ENCODE measurements at places on chromosomes 6 and 20.

GRCh38 chr20:31925631-31926030 lies 26.2 kb downstream of the PDRG1 start:
- no peaks in the 10 kb centered on the region for H3K36me3 ChIP-seq
- H3K27me3 ChIP-seq = peaks cover 4% of the 10 kb centered on the region
- H3K27ac ChIP-seq = no peak overlapping the region
- no peaks in the 10 kb centered on the region for H3K4me1 ChIP-seq
- no peak for DNase-seq

GRCh38 chr6:109241199-109241598 lies 141.1 kb downstream of the CD164 start:
- H3K27ac ChIP-seq = no peak overlapping the region
- no peaks in the 10 kb centered on the region for H3K27me3 ChIP-seq
- no peak overlapping the region for H3K4me3 ChIP-seq

- DNase-seq = peak; percentile 80
- H3K4me3 ChIP-seq = no peak overlapping the region
- no peaks in the 10 kb centered on the region for H3K36me3 ChIP-seq
- H3K4me1 ChIP-seq = peaks cover 15% of the 10 kb centered on the region
These were observed 9.7 kb downstream of the TULP4 start for GRCh38 chr6:158321960-158322359.

DNA sequence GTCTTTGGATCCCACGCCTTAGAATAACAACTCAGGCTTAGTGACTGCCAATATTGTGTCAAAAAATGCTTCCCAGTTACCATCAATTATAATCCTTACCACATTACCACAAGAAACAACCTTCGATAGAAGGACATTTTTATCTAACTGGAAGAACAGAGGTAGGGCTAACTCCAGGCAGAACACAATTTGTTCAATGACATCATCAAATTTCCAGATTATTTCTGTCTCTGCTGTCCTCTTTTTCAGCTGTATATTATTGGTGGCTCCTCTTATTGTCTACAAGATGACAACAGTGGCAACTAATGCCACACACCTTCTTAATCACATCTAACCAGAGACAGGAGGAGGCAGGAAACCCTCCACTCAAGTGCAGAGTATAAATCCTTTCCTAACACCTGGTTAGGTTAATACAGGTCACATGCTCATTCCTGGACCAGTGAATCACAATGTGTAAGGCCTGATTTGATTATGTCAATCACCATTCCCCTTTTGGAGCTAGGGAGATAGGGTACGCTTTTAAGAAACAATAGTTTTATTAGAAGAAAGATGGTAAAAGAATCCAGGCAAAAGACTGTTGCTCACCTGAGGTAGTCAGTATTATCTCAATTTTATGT lies 18.0 kb downstream of the KHDC1L start:
- H3K4me1 ChIP-seq = no peaks in the 10 kb centered on the region
- peak; percentile 44 for DNase-seq
- no peak overlapping the region for H3K27ac ChIP-seq
- H3K36me3 ChIP-seq = no peaks in the 10 kb centered on the region
- no peak overlapping the region for H3K4me3 ChIP-seq

GRCh38 chr6:30813631-30814145 lies 69.3 kb upstream of the IER3 start:
- H3K4me3 ChIP-seq = no peak overlapping the region
- H3K27me3 ChIP-seq = no peaks in the 10 kb centered on the region
- no peak for DNase-seq
- H3K27ac ChIP-seq = peak overlapping the region; percentile 81

GRCh38 chr20:41064377-41064776 lies 35.8 kb downstream of the TOP1 start:
- H3K27ac ChIP-seq = no peak overlapping the region
- H3K36me3 ChIP-seq = peaks cover 30% of the 10 kb centered on the region
- no peak for DNase-seq
- H3K4me3 ChIP-seq = no peak overlapping the region

DNA sequence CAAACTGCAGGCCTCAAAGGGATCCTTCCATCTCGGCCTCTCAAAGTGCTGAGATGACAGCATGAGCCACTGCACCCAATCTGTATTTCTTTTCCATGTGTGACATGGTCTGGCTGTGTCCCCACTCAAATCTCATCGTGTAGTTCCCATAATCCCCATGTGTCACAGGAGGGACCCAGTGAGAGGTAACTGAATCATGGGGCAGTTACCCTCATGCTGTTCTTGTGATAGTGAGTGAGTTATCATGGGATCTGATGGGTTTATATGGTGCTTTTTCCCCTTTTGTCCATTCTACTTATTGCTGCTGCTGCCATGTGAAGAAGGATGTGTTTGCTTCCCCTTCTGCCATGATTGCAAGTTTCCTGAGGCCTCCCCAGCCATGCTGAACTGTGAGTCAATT lies 10.3 kb upstream of the BRPF3 start:
- no peaks in the 10 kb centered on the region for H3K27me3 ChIP-seq
- DNase-seq = no peak
- H3K27ac ChIP-seq = no peak overlapping the region
- no peaks in the 10 kb centered on the region for H3K36me3 ChIP-seq
- no peak overlapping the region for H3K4me3 ChIP-seq
- no peaks in the 10 kb centered on the region for H3K4me1 ChIP-seq

DNA sequence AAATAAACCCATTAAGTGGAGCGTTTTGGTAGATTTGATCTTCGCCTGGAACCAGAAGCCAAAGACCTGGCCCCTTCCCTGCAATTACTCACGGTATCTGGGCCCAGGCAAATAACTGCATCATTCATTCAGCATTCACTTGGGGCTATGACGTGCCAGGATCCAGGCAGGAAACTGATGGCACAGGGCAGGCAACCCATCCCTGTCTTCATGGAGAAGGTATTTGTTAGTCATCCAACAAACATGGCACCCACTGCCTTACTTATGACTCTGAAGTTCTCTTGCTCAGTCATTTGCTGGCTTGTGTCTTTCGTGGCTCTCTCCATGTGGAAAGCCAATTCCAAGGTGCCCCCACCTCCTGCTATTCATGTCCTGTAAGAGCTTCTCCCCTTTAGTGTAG lies 232.4 kb downstream of the BMP7 start:
- H3K27me3 ChIP-seq = peaks cover 4% of the 10 kb centered on the region
- H3K36me3 ChIP-seq = no peaks in the 10 kb centered on the region
- H3K4me3 ChIP-seq = no peak overlapping the region
- H3K4me1 ChIP-seq = peaks cover 23% of the 10 kb centered on the region

- peak overlapping the region; percentile 80 for H3K4me3 ChIP-seq
- H3K4me1 ChIP-seq = peaks cover 13% of the 10 kb centered on the region
These were observed 65.2 kb downstream of the GTF2H5 start for GRCh38 chr6:158233214-158233795.

- no peaks in the 10 kb centered on the region for H3K36me3 ChIP-seq
- H3K4me3 ChIP-seq = no peak within 1 kb of the TSS
- no peak for DNase-seq
- no peaks in the 10 kb centered on the region for H3K27me3 ChIP-seq
- H3K27ac ChIP-seq = no peak within 1 kb of the TSS
These were observed at the start of gene HLA-DPA1 for GRCh38 chr6:33073431-33073871. TSS of gene HLA-DPA1 (minus strand) at chr6:33073649.

DNA sequence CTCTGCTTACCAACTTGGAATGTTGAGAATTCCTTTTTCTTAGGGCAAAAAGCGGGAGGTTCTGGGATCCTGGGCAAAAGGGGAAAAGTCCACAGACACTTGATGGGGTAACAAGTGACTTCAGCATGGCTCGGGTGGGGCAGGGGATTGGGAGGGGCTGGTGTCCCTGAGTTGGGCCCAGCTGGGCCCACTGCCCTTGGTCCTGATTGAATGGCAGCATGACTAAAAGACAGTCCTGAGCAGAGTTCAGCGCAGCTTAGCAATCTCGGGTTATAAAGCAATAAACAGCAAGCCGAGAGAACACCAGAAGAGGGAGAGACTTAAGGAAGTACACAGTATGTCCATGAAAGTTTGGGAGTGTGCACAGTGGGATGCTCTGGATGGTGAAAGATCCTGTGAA lies 5.6 kb downstream of the PPP2R5D start:
- DNase-seq = no peak
- no peak overlapping the region for H3K27ac ChIP-seq

- no peak overlapping the region for H3K4me3 ChIP-seq
- no peak overlapping the region for H3K27ac ChIP-seq
- H3K36me3 ChIP-seq = no peaks in the 10 kb centered on the region
- DNase-seq = no peak
- H3K4me1 ChIP-seq = no peaks in the 10 kb centered on the region
These were observed 19.2 kb downstream of the SNRPB start for GRCh38 chr20:2451422-2451821.

GRCh38 chr6:148890096-148890495 lies 143.3 kb downstream of the UST start:
- H3K27me3 ChIP-seq = no peaks in the 10 kb centered on the region
- DNase-seq = no peak
- H3K27ac ChIP-seq = no peak overlapping the region
- H3K4me1 ChIP-seq = peaks cover 14% of the 10 kb centered on the region

DNA sequence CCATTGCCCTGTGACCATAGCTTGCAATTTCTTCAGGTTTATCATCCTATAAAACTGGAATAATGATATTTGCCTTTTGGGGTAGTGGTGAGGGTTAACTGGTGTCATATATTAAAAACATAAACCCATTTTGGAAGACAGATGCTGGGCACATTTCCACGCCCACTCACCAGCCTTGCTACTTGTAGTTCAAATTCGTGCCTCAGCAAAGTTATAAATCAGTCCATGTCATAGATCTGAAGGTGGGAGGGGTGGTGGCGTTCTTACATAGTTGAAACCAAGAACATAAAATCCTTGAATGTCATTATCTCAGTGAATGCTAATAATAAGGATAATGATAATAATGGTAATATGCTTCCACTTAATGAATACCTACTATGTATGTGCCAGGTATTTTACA lies 9.4 kb upstream of the ELMO2 start:
- H3K27ac ChIP-seq = no peak overlapping the region
- DNase-seq = no peak
- no peaks in the 10 kb centered on the region for H3K36me3 ChIP-seq
- peaks cover 2% of the 10 kb centered on the region for H3K4me1 ChIP-seq
- H3K4me3 ChIP-seq = no peak overlapping the region

GRCh38 chr6:153852481-153852880 lies 186.6 kb upstream of the OPRM1 start:
- H3K27ac ChIP-seq = no peak overlapping the region
- no peak overlapping the region for H3K4me3 ChIP-seq
- no peak for DNase-seq
- no peaks in the 10 kb centered on the region for H3K27me3 ChIP-seq
- no peaks in the 10 kb centered on the region for H3K36me3 ChIP-seq

- no peaks in the 10 kb centered on the region for H3K27me3 ChIP-seq
- H3K36me3 ChIP-seq = peaks cover 69% of the 10 kb centered on the region
- H3K4me3 ChIP-seq = no peak overlapping the region
- no peaks in the 10 kb centered on the region for H3K4me1 ChIP-seq
These were observed 23.3 kb upstream of the SNRNP48 start for GRCh38 chr6:7566617-7567173.

DNA sequence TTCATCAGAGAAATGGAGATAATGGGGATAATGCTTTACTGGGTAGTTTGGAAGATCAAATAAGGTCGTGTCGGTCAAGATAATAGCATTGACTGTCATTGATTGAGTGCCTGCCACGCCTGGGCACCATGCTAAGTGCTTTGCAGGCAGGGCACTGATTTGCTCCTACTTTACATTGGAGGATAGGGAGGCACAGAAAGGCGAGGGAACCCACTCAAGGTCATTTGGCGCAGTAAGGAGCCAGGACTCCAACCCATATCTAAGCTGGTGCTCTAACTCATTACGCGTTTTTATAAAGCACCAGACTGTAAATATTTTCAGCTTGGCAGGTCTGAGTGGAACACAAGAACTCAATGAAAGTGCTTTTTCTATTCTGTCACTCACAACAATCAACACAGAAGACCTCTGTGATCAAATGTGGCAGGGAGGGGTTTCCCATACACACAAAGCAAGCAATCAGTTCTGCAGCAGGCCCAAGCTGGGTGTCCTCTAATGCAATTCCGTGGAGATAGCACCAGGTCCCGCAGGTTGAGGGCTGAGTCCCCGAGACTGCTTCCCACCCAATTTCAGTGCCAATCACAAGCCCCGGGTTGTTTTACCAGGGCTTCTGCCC lies 373.6 kb downstream of the CDH26 start:
- H3K36me3 ChIP-seq = no peaks in the 10 kb centered on the region
- no peak for DNase-seq
- no peaks in the 10 kb centered on the region for H3K27me3 ChIP-seq
- no peaks in the 10 kb centered on the region for H3K4me1 ChIP-seq

GRCh38 chr20:6888736-6889395 lies 121.4 kb downstream of the BMP2 start:
- H3K27me3 ChIP-seq = no peaks in the 10 kb centered on the region
- no peaks in the 10 kb centered on the region for H3K4me1 ChIP-seq
- no peak overlapping the region for H3K4me3 ChIP-seq
- H3K36me3 ChIP-seq = no peaks in the 10 kb centered on the region

GRCh38 chr20:10322073-10323012 lies 103.7 kb downstream of the SNAP25 start:
- DNase-seq = peak; percentile 47
- H3K4me1 ChIP-seq = peaks cover 7% of the 10 kb centered on the region
- peaks cover 6% of the 10 kb centered on the region for H3K27me3 ChIP-seq
- H3K36me3 ChIP-seq = no peaks in the 10 kb centered on the region

DNA sequence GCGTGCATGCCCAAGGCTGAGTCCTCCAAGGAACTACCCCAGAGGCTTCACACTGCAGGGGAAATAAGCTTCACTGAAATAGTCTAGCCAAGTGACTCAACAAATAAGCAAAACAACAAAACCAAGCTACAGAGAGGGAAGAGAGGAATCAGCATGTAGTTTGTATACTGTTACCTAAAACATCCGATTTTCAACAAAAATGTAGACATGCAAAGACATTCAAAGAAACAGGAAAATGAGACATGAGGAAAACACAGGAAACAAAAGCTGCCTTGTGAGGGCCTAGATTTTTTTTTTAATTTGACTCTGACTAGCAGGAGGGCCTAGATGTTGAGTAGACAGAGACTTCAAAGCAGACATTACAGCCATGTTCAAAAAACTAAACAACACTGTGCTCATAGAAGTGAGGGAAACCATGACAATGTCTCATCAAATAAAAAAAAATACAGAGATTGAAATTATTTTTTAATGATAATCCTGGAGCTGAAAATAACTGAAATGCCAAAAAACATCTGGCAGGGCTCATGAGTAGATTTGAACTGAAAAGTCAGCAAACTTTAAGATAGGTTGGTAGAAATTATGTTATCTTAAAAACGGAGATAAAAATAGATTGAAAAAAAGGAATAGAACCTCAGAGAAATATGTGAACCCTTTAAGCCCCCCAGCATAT lies 16.4 kb upstream of the KIF25 start:
- H3K4me3 ChIP-seq = no peak overlapping the region
- H3K36me3 ChIP-seq = no peaks in the 10 kb centered on the region
- no peaks in the 10 kb centered on the region for H3K27me3 ChIP-seq
- no peak for DNase-seq
- H3K27ac ChIP-seq = no peak overlapping the region
- H3K4me1 ChIP-seq = no peaks in the 10 kb centered on the region

DNA sequence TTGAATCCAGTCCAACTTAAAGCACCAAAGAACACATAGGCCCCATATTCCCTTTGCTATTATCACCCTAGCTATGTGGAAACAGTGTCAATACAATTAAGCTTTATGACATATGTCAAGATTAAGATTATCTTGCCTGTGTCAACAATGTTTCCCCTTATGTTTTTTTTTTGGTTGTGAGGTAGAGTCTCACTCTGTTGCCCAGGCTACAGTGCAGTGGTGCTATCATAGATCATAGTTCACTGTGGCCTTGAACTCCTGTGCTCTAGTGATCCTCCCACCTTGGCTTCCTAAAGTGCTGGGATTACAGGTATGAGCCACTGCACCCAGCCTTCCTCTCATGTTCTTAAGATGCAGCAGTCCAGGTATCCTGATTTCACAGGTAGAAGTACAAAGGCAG lies 17.8 kb downstream of the AFG1L start:
- no peaks in the 10 kb centered on the region for H3K36me3 ChIP-seq
- no peak overlapping the region for H3K27ac ChIP-seq
- no peak for DNase-seq
- no peak overlapping the region for H3K4me3 ChIP-seq
- no peaks in the 10 kb centered on the region for H3K4me1 ChIP-seq
- no peaks in the 10 kb centered on the region for H3K27me3 ChIP-seq
